Regular cardiac myocyte (primary cell): ENCODE measurements at places on chromosomes 12 and 14. TPM values are rescaled to one million over a fixed set of nuclear protein-coding genes. Genes with fewer than 3 reads are reported as not detected.

Gene NPAS3
- under 0.01 and 0.85 TPM in 2 replicates for total RNA-seq

Gene DAAM1
- 27.0 and 27.6 TPM in 2 replicates for total RNA-seq

Gene WIF1
- not detected in 2 replicates for total RNA-seq

Gene MYH6
- not detected in 2 replicates for total RNA-seq

Gene MIP
- 0.19 TPM in 1 of 2 replicates, not detected in the other for total RNA-seq

Gene GPR68
- total RNA-seq = 0.96 and 2.3 TPM in 2 replicates

Gene REP15
- total RNA-seq = 2.9 and 3.1 TPM in 2 replicates
